ENCODE measurements at places on chromosomes 16 and 17.

GRCh38 chr17:19508577-19508867 is 25.1 kb upstream of the SLC47A1 start:
- DNase-seq = no peak

DNA sequence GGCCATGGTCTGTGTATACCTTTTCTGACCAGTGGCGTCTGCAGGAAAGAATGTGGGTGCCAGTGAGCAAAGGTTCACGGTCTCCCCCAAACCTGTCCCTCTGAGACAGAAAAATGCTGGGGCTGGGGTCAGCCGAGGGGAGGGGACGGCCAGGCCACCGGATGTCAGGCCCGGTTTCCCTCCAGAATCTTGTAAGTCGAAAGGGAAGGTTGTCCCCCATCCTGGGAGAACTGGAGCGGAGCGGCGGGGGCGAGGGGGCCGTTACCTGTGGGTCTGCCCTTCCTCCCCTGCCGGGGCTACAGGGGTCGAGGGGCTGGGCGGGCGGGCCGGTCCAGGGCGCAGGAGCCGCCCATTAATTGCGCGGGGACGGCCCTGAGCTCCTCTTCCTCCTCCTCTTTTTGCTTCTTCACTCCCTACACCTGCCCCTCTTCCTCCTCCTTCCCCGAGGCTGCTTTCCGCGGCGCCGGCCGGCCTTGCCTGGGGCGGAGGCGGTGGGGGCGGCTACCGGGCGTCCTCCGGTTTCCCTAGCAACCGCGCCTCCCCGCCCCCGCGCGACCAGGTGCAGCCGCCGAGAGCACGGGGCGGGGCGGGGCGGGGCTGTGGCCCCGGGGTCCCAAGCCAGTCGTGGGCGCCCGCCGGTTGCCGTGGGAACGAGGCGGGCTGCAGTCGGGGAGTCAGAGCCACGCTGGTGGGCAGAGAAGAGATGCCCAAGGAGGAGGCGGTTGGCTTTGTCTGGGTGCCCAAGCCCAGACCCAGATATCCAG is at the start of gene MARCHF10:
Gene MARCHF10 (minus strand): TSS at position 503 of the 764 bp plus-strand sequence. CDS start 6,579 bp downstream, outside the sequence.
- DNase-seq = no peak

- DNase-seq = no peak
Observed at GRCh38 chr17:31452101-31452500, 60.6 kb downstream of the RAB11FIP4 start.

- DNase-seq = peak; percentile 75
Observed at GRCh38 chr17:38871247-38872015, 1.6 kb downstream of the LASP1 start.

DNA sequence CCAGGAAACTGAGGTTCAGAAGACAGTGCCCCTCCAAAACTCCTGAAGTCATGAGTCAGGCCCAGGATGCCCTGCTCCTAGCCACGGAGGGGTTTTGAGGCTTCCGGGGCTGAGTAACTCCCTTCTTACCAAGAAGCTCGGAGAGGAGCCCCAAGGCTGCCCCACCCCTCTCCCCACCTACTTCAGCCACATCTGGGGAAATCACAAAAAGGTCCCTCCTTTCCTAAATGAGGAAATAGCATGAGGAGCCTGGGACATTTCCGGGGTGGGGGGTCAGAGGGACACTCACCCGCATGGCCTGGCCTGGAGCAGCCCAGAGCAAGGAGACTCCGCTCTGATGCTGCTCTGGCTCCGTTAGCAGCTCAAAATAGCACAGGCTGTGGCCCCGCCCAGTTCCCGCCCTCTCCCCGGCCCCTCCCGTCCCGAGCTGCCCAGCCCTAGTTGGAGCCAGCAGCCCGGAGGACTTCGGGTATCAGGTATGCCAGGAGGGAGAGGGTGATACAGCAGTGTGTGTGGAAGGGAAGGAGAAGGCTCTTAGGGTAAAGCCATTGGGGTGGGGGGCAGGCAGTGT is 40.1 kb downstream of the MYO18A start:
- DNase-seq = no peak
